ENCODE measurements at places on chromosomes 12 and 14.

DNA sequence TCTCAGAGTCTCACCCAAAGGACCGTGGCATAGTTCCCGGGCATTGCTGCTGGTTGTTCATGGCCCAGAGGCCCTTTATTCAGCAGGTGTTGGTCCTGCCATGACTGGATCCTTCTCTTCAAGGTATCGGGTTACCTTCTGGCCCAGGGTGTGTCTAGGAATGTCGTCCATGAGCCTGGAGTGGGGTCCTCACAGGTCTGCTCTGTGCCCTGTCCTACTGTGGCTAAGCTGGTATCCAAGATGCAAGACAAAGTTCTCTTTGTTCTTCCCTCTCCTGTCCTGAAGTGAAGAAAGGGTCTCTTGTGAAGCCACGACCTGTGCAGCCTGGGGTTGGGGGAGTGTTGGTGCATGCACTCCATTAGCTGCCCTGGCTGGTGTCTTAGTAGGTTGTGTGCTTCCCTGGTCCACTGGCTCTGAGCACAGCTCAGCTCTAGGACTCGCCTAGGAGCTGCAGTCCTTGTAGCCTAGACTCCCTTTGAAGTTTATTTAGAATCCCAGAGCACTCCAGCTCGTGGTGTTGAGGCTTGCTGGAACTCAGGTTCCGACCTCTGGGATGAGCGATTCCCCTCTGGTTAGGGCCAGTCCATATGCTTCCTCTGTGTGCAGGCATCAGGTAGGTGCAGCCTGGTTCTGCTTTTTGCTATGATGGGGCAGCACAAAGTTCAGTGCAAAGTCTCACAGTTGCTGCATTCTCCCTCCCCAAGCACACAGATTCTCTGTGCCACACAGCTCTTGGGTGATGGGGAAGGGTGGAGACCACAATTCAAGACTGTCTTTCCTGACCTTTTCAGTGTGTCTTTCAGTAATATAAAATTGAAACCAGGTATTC is 117.4 kb downstream of the NUBPL start:
- no peak overlapping the region for H3K4me3 ChIP-seq
- H3K36me3 ChIP-seq, result peaks cover 1% of the 10 kb centered on the region
- no peak for DNase-seq
- H3K27me3 ChIP-seq, result no peaks in the 10 kb centered on the region
- no peaks in the 10 kb centered on the region for H3K4me1 ChIP-seq

DNA sequence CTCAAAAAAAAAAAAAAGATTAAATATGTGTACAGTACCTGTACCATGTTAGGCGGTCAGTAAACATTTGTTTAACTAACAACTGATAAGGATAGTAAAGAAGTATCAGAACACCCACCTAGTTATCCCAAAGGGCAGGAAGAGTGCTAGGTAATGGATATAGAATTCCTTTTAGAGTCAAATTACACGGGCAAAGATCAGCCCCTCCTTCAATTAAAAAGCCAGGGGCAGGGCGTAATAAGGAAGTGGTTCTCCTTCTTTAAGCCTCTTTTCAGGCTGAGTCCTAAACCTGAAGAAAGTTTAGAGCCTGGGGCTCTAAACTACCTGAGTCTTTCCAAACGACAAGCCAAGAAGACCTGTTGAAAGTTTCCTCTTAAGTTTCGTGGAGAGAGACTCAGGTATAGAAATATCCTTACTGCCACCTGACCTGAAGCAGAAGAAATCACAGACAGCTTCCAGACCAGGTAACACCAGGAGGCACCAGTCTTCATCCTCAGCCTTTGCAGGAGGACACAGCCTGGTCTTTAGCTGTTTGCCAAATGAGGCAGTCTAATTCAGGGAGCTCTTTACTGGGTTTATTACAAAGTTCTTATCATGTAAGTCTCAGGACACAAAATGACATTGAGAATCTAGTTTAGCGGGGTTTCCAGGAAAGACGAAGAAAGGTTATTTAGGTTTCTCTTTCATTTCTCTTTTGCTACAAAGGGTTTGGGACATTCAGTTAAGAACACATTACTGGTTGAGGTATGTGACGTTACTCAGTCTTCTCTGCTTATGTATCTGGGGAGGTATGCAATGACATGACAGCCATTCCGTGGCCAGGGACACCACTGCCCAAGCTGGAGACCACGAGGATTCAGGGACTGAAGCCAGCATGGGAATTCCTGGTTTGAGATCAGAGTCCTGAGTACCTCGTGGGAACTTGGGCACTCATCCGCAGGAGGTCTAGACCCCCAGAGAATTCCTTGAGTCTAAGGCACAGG is at the start of gene BCL2L14:
Gene BCL2L14 (plus strand): TSS at position 266 of the 983 bp plus-strand sequence. CDS start 8,367 bp downstream, outside the sequence.
- peaks cover 2% of the 10 kb centered on the region for H3K27me3 ChIP-seq
- H3K4me1 ChIP-seq, result peaks cover 24% of the 10 kb centered on the region
- no peaks in the 10 kb centered on the region for H3K36me3 ChIP-seq
- peak within 1 kb of the TSS; percentile 94 for H3K27ac ChIP-seq
- peak within 1 kb of the TSS; percentile 84 for H3K4me3 ChIP-seq

DNA sequence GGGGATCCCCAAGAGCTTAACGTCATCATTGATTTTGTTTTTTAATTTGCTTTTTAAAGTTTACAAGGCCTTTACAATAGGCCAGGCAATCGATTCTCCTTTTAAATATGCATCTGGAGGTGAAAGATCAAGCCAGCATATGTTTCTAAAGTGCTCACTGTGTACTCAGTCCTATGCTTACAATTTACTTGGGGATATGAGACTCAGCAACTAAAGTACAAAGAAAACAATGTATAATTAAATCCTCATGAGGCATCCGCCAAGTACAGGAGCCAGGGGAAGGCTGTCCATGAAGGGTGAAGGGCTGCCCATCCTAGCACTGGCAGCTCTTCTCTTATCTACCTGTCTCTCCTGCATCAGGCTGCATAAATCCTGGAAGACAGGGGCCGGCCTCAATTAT is 11.8 kb downstream of the CCDC92 start:
- H3K4me1 ChIP-seq, result no peaks in the 10 kb centered on the region
- H3K4me3 ChIP-seq, result no peak overlapping the region
- H3K36me3 ChIP-seq, result no peaks in the 10 kb centered on the region

DNA sequence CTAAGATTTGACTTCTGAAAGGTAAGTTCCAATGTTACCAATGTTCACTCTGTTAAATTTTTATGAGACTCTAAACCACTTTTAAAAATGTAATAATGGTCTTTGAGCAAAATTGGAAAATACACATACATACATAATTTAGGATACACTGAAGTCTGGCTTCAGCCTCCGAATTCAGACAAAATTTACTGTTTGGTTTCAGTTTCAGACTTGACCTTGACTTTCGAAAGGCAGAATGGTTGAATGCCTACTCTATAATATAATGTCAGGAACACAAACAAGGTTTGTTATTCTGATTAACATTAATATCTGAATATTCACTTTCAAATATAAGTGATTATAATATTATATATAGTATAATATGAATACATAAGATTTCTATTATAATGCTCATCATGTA is 74.1 kb upstream of the KRAS start:
- H3K27me3 ChIP-seq, result no peaks in the 10 kb centered on the region
- DNase-seq, result no peak
- H3K27ac ChIP-seq, result no peak overlapping the region
- no peak overlapping the region for H3K4me3 ChIP-seq
- H3K36me3 ChIP-seq, result no peaks in the 10 kb centered on the region

- H3K4me3 ChIP-seq, result no peak overlapping the region
- H3K27ac ChIP-seq, result peak overlapping the region; percentile 23
- H3K27me3 ChIP-seq, result no peaks in the 10 kb centered on the region
- DNase-seq, result no peak
- H3K36me3 ChIP-seq, result peaks cover 63% of the 10 kb centered on the region
- peaks cover 94% of the 10 kb centered on the region for H3K4me1 ChIP-seq
Observed at GRCh38 chr12:104480826-104481440, 24.2 kb downstream of the CHST11 start.

DNA sequence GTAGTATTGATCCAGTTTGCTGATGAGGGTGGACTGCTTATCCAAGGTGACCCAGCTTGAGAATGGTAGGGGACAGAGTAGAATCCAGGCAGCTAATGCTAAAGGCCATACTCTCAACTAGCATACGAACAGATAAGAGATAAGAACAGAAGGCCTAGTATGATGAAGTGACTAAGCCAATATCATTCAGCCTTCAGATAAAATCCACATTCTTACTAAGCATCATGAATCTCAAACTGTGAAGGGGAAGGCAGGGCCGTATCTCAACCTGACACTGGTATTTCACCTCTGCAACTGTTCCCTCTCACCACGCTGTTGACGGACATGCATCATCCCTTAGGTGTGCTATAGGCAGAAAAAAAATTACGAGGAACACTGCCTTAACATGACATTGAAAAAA is 8.1 kb upstream of the CKAP4 start:
- H3K4me1 ChIP-seq, result no peaks in the 10 kb centered on the region
- peaks cover 2% of the 10 kb centered on the region for H3K27me3 ChIP-seq
- no peak for DNase-seq
- H3K36me3 ChIP-seq, result no peaks in the 10 kb centered on the region

GRCh38 chr14:24259282-24260025 is 3.5 kb downstream of the TGM1 start:
- no peaks in the 10 kb centered on the region for H3K4me1 ChIP-seq
- H3K4me3 ChIP-seq, result no peak overlapping the region
- no peaks in the 10 kb centered on the region for H3K27me3 ChIP-seq
- H3K36me3 ChIP-seq, result peaks cover 4% of the 10 kb centered on the region

GRCh38 chr14:92515546-92516343 is 2.2 kb downstream of the RIN3 start:
- H3K4me1 ChIP-seq, result peaks cover 70% of the 10 kb centered on the region
- H3K27me3 ChIP-seq, result peaks cover 3% of the 10 kb centered on the region
- H3K36me3 ChIP-seq, result peaks cover 35% of the 10 kb centered on the region
- peak; percentile 33 for DNase-seq

- H3K36me3 ChIP-seq, result peaks cover 50% of the 10 kb centered on the region
- H3K4me1 ChIP-seq, result peaks cover 22% of the 10 kb centered on the region
- H3K27ac ChIP-seq, result no peak overlapping the region
- DNase-seq, result no peak
- H3K27me3 ChIP-seq, result no peaks in the 10 kb centered on the region
- H3K4me3 ChIP-seq, result no peak overlapping the region
Observed at GRCh38 chr14:88612981-88613380, 50.1 kb downstream of the ZC3H14 start.

- no peak for DNase-seq
- H3K4me3 ChIP-seq, result no peak overlapping the region
- peaks cover 22% of the 10 kb centered on the region for H3K27me3 ChIP-seq
- no peaks in the 10 kb centered on the region for H3K4me1 ChIP-seq
- H3K27ac ChIP-seq, result no peak overlapping the region
Observed at GRCh38 chr14:95699412-95699811, 13.2 kb downstream of the TCL1B start.

DNA sequence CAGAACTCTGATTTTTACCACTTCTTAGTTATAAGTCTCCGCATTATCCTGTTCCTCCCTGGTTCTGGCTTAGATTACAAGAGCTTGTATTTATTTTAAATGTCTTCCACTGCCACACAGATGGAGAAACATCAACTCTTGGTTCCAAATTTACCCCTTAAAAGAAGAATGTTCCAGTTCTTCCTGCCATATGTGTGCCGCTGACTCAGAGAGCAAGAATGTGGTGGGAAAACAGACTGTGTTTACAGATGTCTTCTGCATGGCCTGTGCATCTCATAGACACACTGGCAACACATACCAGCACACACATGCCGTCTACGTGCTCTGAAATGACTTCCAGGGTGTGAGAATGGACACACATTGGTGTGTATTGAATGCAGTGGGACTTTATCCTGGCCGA is 383.0 kb downstream of the LRIG3 start:
- no peak overlapping the region for H3K4me3 ChIP-seq
- no peaks in the 10 kb centered on the region for H3K27me3 ChIP-seq
- DNase-seq, result no peak
- no peaks in the 10 kb centered on the region for H3K36me3 ChIP-seq
- H3K27ac ChIP-seq, result no peak overlapping the region
- no peaks in the 10 kb centered on the region for H3K4me1 ChIP-seq

GRCh38 chr14:75753696-75754095 is 92.7 kb downstream of the TTLL5 start:
- no peak overlapping the region for H3K4me3 ChIP-seq
- no peak for DNase-seq
- H3K36me3 ChIP-seq, result peaks cover 34% of the 10 kb centered on the region
- no peak overlapping the region for H3K27ac ChIP-seq

GRCh38 chr12:124797321-124797720 is 66.3 kb downstream of the SCARB1 start:
- H3K27me3 ChIP-seq, result no peaks in the 10 kb centered on the region
- H3K4me1 ChIP-seq, result peaks cover 13% of the 10 kb centered on the region

GRCh38 chr14:80933282-80933681 is 8.3 kb downstream of the CEP128 start:
- DNase-seq, result no peak
- no peak overlapping the region for H3K27ac ChIP-seq
- H3K27me3 ChIP-seq, result no peaks in the 10 kb centered on the region
- peaks cover 57% of the 10 kb centered on the region for H3K36me3 ChIP-seq
- H3K4me1 ChIP-seq, result peaks cover 50% of the 10 kb centered on the region
- no peak overlapping the region for H3K4me3 ChIP-seq

DNA sequence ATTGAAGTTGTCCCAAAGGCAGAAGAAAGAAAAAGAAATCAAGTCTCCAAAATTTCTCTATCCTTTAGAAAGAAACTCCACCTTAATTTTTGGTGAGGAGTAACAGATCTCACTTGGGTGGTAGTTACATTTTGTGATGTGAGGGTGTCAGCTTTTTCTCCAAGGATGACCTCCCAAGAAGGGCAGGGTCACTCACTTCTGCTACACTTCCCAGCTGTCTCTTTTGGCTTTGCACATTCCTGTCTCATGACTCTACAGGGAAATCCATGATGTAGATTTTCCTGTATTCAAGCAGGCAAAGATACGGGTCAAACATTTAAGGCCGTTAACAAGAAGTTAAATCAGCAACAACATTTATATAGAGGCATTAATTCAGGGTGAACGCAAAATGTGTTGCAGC is 1016.4 kb downstream of the NRXN3 start:
- no peak overlapping the region for H3K27ac ChIP-seq
- DNase-seq, result no peak
- no peaks in the 10 kb centered on the region for H3K4me1 ChIP-seq
- no peak overlapping the region for H3K4me3 ChIP-seq
- H3K36me3 ChIP-seq, result no peaks in the 10 kb centered on the region

GRCh38 chr12:54413284-54414190 is 5.5 kb downstream of the ITGA5 start:
- H3K36me3 ChIP-seq, result peaks cover 37% of the 10 kb centered on the region
- no peaks in the 10 kb centered on the region for H3K27me3 ChIP-seq
- peak; percentile 88 for DNase-seq
- H3K4me1 ChIP-seq, result peaks cover 68% of the 10 kb centered on the region

DNA sequence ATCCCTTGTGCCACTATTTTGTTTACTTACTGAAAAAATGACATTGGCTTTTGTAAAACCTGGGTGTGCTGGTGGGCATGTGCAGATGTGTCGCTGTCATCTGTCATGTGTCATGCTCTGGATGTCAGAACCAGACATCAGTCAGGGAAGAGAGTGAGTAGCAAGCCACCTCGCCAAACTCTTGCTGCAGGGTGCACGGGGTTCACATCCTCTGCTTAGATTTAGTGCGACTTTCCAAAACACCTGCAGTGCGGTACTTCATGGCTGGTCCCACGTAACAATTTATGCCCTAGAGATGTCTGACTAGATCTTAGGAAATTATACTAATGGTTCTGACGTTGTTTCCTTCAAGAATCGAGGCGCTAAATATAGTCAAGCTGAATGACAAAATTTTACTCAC is 106.7 kb downstream of the CRADD start:
- DNase-seq, result peak; percentile 60

Data from activated CD8-positive, alpha-beta T cell treated with anti-CD3 and anti-CD28 coated beads, Interleukin-2, amount 10 ng/mL, durations not matched to agents 7 days and 5 days (primary cell).